ENCODE measurements at places on chromosomes 7 and 10.
A peak's percentile ranks its signal among the peaks of the same experiment; 100 is the strongest.

GRCh38 chr10:31930023-31930751 is 1.6 kb upstream of the ARHGAP12 start:
- peak overlapping the region; percentile 57 for H3K27ac ChIP-seq
- no peaks in the 10 kb centered on the region for H3K27me3 ChIP-seq
- no peak for DNase-seq
- no peaks in the 10 kb centered on the region for H3K36me3 ChIP-seq
- H3K4me1 ChIP-seq, result peaks cover 32% of the 10 kb centered on the region

DNA sequence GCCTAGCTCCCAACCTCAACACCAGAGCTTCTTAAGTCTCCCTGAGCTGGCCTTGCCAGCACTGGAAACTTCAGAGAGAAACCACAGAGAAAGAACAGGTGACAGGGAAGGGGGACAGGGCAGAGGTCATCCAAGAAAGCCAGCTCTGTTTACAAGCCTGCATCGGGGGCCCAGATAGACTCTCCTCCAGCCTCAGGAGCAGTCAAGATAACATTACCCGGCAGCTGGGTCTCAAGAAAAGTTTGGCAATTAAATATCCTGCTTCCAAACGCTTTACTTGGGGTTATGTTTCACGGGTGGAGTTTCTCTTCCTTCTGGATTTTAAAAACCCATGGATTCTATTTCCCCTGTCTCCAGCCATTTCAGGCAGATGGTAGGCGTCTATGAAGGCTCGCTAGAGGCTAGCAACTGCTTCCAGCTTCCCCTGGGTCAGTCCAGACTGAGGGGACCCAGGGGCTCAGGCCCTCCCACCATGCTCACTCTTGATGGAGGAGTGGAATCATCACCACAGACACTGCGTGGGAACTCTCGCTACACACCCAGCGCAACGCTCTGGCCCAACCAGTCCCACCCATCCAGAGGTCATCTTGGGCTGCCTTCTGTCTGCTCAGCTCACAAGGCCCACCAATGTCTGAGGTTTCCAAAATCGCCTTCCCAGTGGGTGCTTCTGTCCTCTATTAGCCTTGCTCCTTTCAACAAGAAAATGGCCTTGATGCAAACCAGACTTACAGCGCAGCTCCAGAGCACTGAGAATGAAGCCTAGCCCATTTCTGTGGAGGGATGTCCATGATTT is 48.8 kb downstream of the SH3PXD2A start:
- H3K4me1 ChIP-seq, result peaks cover 6% of the 10 kb centered on the region
- H3K4me3 ChIP-seq, result no peak overlapping the region
- no peak for DNase-seq

GRCh38 chr7:151274936-151275812 is 26.7 kb upstream of the SMARCD3 start:
- H3K27ac ChIP-seq, result peak overlapping the region; percentile 19
- H3K4me3 ChIP-seq, result peak overlapping the region; percentile 85
- H3K27me3 ChIP-seq, result peaks cover 4% of the 10 kb centered on the region
- no peak for DNase-seq
- peaks cover 4% of the 10 kb centered on the region for H3K36me3 ChIP-seq
- peaks cover 32% of the 10 kb centered on the region for H3K4me1 ChIP-seq

DNA sequence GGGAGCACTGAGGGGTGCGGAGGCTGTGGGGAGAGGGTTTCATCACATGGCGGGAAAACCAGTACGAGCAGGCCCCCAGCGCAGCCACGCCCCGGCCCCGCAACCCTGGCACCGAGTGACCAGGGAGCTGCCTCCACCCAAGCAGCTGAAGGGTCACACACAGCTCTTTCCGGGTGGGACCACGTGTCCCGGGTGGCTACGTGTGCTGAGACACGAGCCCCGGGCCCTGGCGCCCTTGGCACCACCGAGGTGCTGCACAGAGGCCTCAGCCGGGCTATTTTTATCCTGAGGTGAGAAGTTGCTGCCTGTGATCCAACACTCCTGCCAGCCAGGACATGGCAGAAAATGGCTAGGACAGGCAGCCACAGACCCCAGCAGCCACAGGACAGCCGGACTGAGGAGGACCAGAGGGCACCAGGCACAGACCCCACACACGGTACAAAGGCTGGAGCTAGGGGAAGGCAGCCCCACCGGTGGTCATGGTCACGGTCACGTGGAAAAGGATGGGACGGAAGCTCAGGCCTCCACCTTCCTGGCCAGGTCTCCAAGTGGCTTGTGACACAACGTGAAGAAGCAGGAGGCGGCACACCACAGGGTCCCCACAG is 223.7 kb downstream of the MAD1L1 start:
- peaks cover 5% of the 10 kb centered on the region for H3K36me3 ChIP-seq
- peaks cover 14% of the 10 kb centered on the region for H3K4me1 ChIP-seq
- H3K27me3 ChIP-seq, result no peaks in the 10 kb centered on the region
- H3K27ac ChIP-seq, result no peak overlapping the region
- DNase-seq, result no peak

GRCh38 chr10:132407846-132408278 is 10.9 kb downstream of the PWWP2B start:
- H3K4me1 ChIP-seq, result peaks cover 11% of the 10 kb centered on the region
- no peak overlapping the region for H3K27ac ChIP-seq
- peak overlapping the region; percentile 39 for H3K4me3 ChIP-seq
- DNase-seq, result no peak
- H3K27me3 ChIP-seq, result no peaks in the 10 kb centered on the region

DNA sequence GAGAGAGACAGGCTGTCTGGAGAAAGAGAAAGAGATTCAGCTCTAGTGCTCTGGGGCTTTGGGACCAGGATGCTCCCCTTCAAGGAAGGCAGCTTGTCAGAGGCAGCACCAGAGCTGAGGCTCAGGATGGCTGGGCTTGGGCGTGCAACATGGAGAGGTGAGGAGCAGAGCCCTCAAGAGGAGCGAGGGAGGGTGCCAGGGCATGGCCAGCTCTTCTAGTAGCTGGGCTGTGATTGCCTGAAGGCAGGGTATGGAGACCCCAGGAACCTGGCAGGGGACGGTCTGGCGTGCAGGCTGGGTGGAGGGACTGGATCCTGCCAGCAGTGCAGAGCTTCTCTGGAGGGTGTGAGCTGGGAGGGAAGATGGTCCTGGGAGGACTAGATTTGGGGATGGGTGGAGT is 40.2 kb downstream of the ANTXRL start:
- H3K4me1 ChIP-seq, result peaks cover 3% of the 10 kb centered on the region
- no peak overlapping the region for H3K4me3 ChIP-seq
- DNase-seq, result no peak
- H3K27ac ChIP-seq, result no peak overlapping the region
- peaks cover 31% of the 10 kb centered on the region for H3K27me3 ChIP-seq
- no peaks in the 10 kb centered on the region for H3K36me3 ChIP-seq

DNA sequence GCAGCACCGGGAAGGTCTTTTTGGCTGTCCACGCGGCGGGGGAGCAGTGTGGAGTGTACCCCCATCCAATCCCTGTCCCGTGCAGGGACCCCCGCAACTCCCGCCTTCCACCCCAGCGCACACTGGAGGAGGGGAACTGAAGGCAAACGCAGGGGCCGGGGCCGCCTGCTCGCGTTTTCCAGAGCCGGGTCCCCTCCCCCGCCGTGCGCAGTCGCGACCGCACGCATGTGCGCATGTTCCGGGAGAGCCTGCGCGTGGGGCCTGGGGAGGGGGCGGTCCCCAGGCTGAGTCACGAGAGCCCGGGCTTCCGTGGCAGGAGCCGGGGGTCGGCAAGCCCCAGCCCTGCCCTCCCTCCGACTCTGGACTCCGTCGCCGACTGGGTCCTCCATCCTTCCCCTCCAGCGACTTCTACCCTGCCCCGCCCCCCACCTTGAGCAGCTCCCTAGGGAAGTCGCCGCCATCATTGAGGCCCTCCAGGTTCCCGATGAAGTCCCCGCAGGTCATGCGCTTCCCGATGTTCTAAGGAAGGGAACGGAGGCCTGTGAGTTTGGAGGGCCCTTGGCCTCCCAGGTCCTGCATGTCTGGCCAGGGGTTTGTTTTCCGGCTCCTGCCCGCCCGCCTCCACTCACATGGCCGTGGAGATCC is 8.0 kb downstream of the PSD start:
- H3K27me3 ChIP-seq, result peaks cover 43% of the 10 kb centered on the region
- H3K36me3 ChIP-seq, result peaks cover 8% of the 10 kb centered on the region
- H3K27ac ChIP-seq, result peak overlapping the region; percentile 79
- peaks cover 31% of the 10 kb centered on the region for H3K4me1 ChIP-seq

- no peaks in the 10 kb centered on the region for H3K4me1 ChIP-seq
- H3K27me3 ChIP-seq, result no peaks in the 10 kb centered on the region
- no peak overlapping the region for H3K4me3 ChIP-seq
- no peak for DNase-seq
- no peaks in the 10 kb centered on the region for H3K36me3 ChIP-seq
These were observed 1110.6 kb downstream of the TYW1 start for GRCh38 chr7:68107261-68107660.

GRCh38 chr7:104225451-104225850 is 17.6 kb upstream of the ORC5 start:
- H3K27me3 ChIP-seq, result peaks cover 41% of the 10 kb centered on the region
- no peak for DNase-seq
- H3K4me1 ChIP-seq, result no peaks in the 10 kb centered on the region
- no peak overlapping the region for H3K4me3 ChIP-seq
- no peak overlapping the region for H3K27ac ChIP-seq

- peaks cover 43% of the 10 kb centered on the region for H3K4me1 ChIP-seq
- no peak overlapping the region for H3K4me3 ChIP-seq
- H3K27ac ChIP-seq, result peak overlapping the region; percentile 10
- H3K27me3 ChIP-seq, result no peaks in the 10 kb centered on the region
- no peak for DNase-seq
These were observed 6.8 kb downstream of the PTPN12 start for GRCh38 chr7:77543910-77544309.

DNA sequence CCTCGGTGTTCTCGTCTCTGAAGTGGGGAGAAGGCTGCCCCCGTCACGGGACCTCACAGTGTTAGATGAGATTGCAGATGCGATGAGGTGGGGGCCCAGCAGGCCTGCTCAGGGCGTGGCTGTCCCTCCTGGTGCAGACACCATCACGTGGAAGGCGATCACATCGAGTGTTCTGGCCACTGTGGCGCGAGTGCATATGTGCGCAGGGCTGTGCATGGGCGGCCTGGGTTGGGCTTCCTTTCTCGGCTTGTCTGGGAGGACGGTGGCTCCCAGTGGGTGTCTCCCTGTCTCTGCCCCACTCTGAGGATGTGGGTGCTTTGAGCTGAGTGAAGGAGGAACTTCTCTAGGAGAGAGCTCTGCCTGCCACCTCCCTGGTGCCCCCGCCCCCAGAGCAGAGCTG is 83.1 kb downstream of the LHPP start:
- no peak for DNase-seq
- no peaks in the 10 kb centered on the region for H3K36me3 ChIP-seq
- H3K4me1 ChIP-seq, result peaks cover 7% of the 10 kb centered on the region
- no peak overlapping the region for H3K27ac ChIP-seq

DNA sequence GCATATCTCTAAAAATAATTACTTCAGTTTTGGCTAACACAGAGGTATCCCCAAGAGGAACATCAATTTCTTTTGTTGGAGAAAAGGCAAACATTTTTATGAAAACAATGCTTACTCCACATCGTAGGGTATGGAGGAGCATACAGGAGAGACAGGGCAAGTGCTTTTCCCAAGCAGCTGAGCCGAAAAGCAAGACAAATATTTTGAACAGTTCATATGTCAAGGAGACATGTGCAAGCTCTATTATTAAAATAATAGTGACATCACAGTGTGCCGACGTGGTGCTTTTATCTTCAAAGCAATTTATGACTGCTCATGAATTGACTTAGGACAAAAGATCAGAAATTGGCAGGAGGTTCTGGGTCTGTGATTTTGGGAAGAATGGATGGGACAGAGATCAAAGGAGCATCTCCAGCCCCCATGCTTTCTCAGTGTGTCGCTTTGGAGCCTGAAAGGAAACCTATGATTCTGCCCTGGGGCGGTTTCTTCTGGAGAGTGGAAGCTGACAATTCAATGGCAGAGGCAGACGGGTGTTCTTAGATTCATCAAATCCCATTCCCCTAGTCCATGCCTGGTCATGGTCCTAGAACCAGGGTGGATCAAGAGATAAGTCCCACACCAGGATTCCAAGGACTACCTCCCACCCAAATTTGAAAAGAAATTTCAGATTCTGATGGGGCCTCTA is 97.1 kb downstream of the JCAD start:
- no peak overlapping the region for H3K4me3 ChIP-seq
- no peak for DNase-seq
- H3K27ac ChIP-seq, result no peak overlapping the region
- no peaks in the 10 kb centered on the region for H3K36me3 ChIP-seq

GRCh38 chr7:16846601-16847165 is 35.1 kb downstream of the AGR3 start:
- no peak overlapping the region for H3K27ac ChIP-seq
- peaks cover 57% of the 10 kb centered on the region for H3K27me3 ChIP-seq
- no peak for DNase-seq
- no peak overlapping the region for H3K4me3 ChIP-seq
- H3K36me3 ChIP-seq, result no peaks in the 10 kb centered on the region
- H3K4me1 ChIP-seq, result peaks cover 4% of the 10 kb centered on the region

DNA sequence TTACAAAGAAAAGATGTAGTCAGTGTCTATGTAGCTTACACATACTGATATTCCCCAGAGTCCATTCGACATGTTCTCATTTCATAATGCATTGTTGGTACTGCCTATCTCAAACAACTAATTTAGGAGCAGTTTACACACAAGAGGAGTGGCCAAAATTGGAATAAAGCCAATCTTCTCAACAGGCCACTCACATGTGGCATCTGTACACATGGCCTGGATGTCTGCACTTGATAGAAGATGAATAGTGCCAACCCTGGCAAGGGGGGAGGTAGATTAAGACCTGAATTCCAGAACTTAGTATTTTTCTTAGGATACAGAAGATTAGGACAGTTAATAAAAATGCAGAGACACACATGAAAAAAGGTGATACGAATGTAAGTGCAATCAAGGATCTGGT is 125.3 kb upstream of the STARD3NL start:
- peaks cover 28% of the 10 kb centered on the region for H3K27me3 ChIP-seq
- DNase-seq, result no peak
- no peaks in the 10 kb centered on the region for H3K4me1 ChIP-seq
- H3K4me3 ChIP-seq, result no peak overlapping the region
- no peak overlapping the region for H3K27ac ChIP-seq
- peaks cover 2% of the 10 kb centered on the region for H3K36me3 ChIP-seq

GRCh38 chr7:47045207-47046051 is 536.5 kb downstream of the TNS3 start:
- H3K27me3 ChIP-seq, result no peaks in the 10 kb centered on the region
- no peak overlapping the region for H3K27ac ChIP-seq
- DNase-seq, result no peak
- H3K4me1 ChIP-seq, result no peaks in the 10 kb centered on the region
- H3K4me3 ChIP-seq, result no peak overlapping the region
- no peaks in the 10 kb centered on the region for H3K36me3 ChIP-seq

GRCh38 chr7:6032167-6032566 is 991 bp downstream of the ANKRD61 start:
- H3K27me3 ChIP-seq, result no peaks in the 10 kb centered on the region
- peaks cover 12% of the 10 kb centered on the region for H3K4me1 ChIP-seq
- peaks cover 3% of the 10 kb centered on the region for H3K36me3 ChIP-seq
- H3K4me3 ChIP-seq, result no peak overlapping the region
- peak overlapping the region; percentile 45 for H3K27ac ChIP-seq

- H3K27ac ChIP-seq, result no peak overlapping the region
- DNase-seq, result no peak
- H3K4me1 ChIP-seq, result no peaks in the 10 kb centered on the region
- H3K36me3 ChIP-seq, result no peaks in the 10 kb centered on the region
These were observed 5.1 kb downstream of the PTTG1IP2 start for GRCh38 chr7:90474284-90475210.

GRCh38 chr10:128476845-128477244 is 350.6 kb upstream of the MKI67 start:
- no peaks in the 10 kb centered on the region for H3K27me3 ChIP-seq
- H3K36me3 ChIP-seq, result no peaks in the 10 kb centered on the region
- no peak overlapping the region for H3K27ac ChIP-seq
- H3K4me3 ChIP-seq, result no peak overlapping the region
- no peak for DNase-seq

- no peaks in the 10 kb centered on the region for H3K36me3 ChIP-seq
- no peak overlapping the region for H3K4me3 ChIP-seq
- no peaks in the 10 kb centered on the region for H3K4me1 ChIP-seq
These were observed 1105.7 kb downstream of the REEP3 start for GRCh38 chr10:64626924-64627323.

Measured in T-helper 17 cell (primary cell).